ENCODE measurements at places on chromosomes 12 and 14.
A peak's percentile ranks its signal among the peaks of the same experiment; 100 is the strongest.

DNA sequence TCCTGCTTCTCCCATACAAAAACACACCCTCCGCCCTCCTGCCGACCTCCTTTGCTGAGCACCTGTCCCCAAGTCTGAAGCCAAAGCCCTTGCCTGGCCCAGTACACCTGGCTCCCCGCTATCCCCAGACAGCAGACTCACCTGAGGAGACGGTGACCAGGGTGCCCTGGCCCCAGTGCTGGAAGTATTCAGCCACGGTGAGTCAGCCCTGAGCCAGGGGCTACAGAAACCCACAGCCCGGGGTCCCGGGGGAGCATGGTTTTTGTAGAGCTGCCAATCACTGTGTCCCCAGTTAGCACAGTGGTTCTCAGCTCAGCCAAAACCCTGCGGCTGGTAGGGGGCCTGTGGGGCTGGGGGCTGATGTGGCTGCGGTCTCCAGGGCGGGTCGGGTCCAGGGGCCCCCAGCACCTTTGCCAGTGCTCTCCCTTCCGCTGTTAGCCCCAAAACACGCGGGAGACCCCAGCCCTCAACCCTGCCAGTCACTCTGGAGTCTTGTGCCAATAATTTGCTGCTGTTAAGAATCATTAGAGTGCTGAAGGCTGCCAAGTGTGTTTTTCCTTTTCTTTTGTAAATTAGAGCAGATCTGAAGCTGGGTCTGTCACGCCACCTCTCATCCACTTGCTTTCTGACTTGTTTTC is 339.0 kb downstream of the TMEM121 start:
- DNase-seq: peak; percentile 9

GRCh38 chr12:131639270-131639940 is 71.5 kb upstream of the SFSWAP start:
- peak; percentile 14 for DNase-seq

GRCh38 chr14:23057757-23058653 is 685 bp upstream of the CDH24 start:
- DNase-seq: peak; percentile 95

GRCh38 chr14:51743588-51744000 is 91.9 kb downstream of the FRMD6 start:
- no peak for DNase-seq

GRCh38 chr14:86915406-86915805 is 1077.6 kb downstream of the GALC start:
- no peak for DNase-seq

GRCh38 chr12:68951652-68952051 is 18.7 kb upstream of the CPM start:
- no peak for DNase-seq

- no peak for DNase-seq
Measured at GRCh38 chr12:48184549-48184922, 1.1 kb downstream of the CCDC184 start.

DNA sequence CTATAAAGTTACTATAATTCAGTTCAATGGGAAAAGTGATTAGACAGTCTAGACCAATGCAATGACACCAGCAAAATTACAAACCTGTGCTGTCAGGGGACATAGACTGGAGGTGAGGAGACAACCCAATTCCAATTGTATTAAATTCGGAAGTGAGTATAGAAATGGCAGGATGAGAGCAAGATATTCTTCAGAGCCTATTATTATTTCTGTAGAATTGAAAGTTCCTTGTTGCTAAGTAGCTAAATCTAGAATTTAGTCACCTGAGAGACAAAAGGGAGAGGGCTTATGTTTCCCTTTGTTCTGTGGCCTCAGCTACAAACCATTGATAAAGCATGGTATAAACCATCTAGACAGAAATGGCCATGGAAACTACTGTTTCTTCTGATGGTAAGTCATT is at the start of gene ADAM21:
Gene ADAM21, plus strand, starts transcription at position 301 of the 400 bp plus-strand sequence. CDS start 5,326 bp downstream, outside the sequence.
- DNase-seq: no peak

GRCh38 chr12:70497508-70497907 is 131.4 kb downstream of the KCNMB4 start:
- DNase-seq: no peak

- DNase-seq: no peak
Measured at GRCh38 chr12:32155961-32156529, 49.4 kb downstream of the BICD1 start.

- DNase-seq: peak; percentile 81
Measured at GRCh38 chr12:49636979-49637755, 13.8 kb downstream of the PRPF40B start.

DNA sequence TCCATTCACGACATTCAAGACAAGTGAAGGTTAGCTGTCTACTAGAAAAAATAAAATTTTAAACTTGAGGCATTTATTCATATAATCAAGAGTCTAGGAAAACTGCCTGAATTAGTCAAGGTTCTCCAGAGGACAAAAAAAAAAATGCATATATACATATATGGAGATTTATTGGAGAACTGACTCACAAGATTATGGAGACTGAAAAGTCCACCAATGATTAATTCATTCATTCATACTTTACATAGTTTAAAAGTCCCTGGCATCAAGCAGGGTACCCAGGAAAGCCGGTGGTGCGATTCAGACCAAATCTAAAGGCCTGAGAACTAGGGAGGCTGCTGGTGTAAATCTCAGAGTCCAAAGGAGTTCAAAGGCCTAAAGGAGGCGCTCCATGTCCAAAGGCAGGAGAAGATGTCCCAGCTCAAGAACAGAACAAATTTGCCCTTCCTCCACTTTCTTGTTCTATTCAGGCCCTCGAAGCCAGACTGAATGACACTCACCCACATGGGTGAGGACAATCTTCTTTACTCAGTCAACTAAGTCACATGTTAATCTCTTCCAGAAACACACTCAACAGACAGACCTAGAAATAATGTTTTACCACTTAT is 64.3 kb downstream of the ANKS1B start:
- DNase-seq: no peak
